ENCODE measurements at places on chromosomes 2 and 18.

GRCh38 chr2:151302879-151303278 is 13.4 kb upstream of the NMI start:
- H3K4me3 ChIP-seq = no peak overlapping the region
- no peaks in the 10 kb centered on the region for H3K36me3 ChIP-seq
- peaks cover 11% of the 10 kb centered on the region for H3K27me3 ChIP-seq
- H3K4me1 ChIP-seq = peaks cover 8% of the 10 kb centered on the region
- H3K27ac ChIP-seq = no peak overlapping the region
- no peak for DNase-seq

DNA sequence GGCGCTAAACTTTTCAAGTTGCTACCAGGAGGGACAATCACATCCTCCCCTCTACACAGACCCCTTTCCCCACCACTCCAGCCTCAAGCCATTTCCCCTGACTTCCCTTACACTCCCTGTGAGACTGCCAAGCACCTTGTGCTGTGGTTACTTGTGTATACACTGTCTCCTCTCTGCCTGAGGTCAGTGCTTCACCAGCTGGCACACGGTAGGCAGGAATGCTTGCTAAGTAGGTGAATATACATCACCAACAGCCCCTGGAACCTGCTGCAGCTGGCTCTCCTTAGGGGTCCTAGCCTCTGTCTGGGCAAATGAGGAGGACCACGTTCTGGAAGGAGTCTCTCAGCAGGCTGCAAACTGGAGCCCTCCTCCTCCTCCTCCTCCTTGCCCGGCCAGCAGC is 38.3 kb upstream of the ACAA2 start:
- H3K4me3 ChIP-seq = no peak overlapping the region
- no peaks in the 10 kb centered on the region for H3K36me3 ChIP-seq
- DNase-seq = no peak
- H3K27me3 ChIP-seq = peaks cover 7% of the 10 kb centered on the region
- H3K27ac ChIP-seq = no peak overlapping the region

GRCh38 chr2:28654663-28655320 is 96.8 kb upstream of the PPP1CB start:
- peaks cover 12% of the 10 kb centered on the region for H3K4me1 ChIP-seq
- H3K4me3 ChIP-seq = no peak overlapping the region
- no peak for DNase-seq
- no peaks in the 10 kb centered on the region for H3K27me3 ChIP-seq

- peaks cover 63% of the 10 kb centered on the region for H3K36me3 ChIP-seq
- no peak overlapping the region for H3K27ac ChIP-seq
- H3K4me1 ChIP-seq = no peaks in the 10 kb centered on the region
- H3K27me3 ChIP-seq = no peaks in the 10 kb centered on the region
- no peak for DNase-seq
These were observed 103.3 kb downstream of the RNF144A start for GRCh38 chr2:7020468-7020867.

DNA sequence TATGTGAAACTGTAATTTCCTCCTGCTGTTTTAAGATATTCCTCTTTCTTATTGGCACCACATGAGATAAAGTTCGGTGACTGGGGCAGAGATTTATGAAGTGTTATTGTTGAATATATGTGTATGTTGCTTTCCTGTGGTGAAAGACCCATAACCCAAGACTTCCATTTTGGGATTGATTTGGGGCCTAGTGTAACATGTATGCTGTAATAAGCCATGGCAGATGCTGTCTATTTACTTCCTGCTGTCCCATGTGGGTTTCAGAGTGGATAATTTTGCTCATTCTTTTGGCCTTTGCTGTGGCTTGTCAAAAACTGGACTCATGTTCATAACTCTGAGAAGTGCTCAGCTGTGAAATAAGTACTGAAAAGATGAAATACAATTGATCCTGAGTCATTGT is 10.8 kb upstream of the MYO1B start:
- no peak for DNase-seq
- H3K36me3 ChIP-seq = no peaks in the 10 kb centered on the region
- no peak overlapping the region for H3K4me3 ChIP-seq
- no peaks in the 10 kb centered on the region for H3K27me3 ChIP-seq

GRCh38 chr2:209451209-209451834 is 27.5 kb downstream of the MAP2 start:
- H3K36me3 ChIP-seq = no peaks in the 10 kb centered on the region
- no peaks in the 10 kb centered on the region for H3K4me1 ChIP-seq
- no peak overlapping the region for H3K27ac ChIP-seq
- no peaks in the 10 kb centered on the region for H3K27me3 ChIP-seq

DNA sequence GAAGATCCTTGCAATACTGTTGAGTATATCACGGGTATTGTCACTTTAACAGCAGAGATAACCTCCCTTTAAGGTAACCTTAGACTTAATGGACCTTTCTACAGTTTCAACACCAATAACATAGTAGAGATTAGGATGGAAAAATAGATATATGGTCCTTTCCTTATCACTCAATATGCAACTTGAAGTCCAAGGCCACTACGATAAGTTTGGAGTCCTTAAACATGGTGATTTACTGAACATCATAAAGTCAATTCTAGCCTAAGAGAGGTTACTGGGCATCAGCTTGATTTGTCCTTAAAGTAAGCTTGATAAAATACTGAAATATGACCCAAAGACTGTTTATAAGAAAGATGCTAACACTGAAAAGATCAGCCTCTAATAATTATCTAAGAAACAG is 203.2 kb downstream of the STK39 start:
- DNase-seq = no peak
- peaks cover 4% of the 10 kb centered on the region for H3K36me3 ChIP-seq
- H3K27ac ChIP-seq = no peak overlapping the region
- H3K4me3 ChIP-seq = no peak overlapping the region
- peaks cover 7% of the 10 kb centered on the region for H3K4me1 ChIP-seq
- no peaks in the 10 kb centered on the region for H3K27me3 ChIP-seq

Measured in activated CD8-positive, alpha-beta T cell treated with anti-CD3 and anti-CD28 coated beads, Interleukin-2, amount 10 ng/mL, durations not matched to agents 7 days and 5 days (primary cell).